RKO (cell line): ENCODE measurements at places on chromosomes 7 and 10.
A peak's percentile ranks its signal among the peaks of the same experiment; 100 is the strongest.

- no peak for DNase-seq
Measured at GRCh38 chr10:15347150-15347549, 23.9 kb downstream of the FAM171A1 start.

DNA sequence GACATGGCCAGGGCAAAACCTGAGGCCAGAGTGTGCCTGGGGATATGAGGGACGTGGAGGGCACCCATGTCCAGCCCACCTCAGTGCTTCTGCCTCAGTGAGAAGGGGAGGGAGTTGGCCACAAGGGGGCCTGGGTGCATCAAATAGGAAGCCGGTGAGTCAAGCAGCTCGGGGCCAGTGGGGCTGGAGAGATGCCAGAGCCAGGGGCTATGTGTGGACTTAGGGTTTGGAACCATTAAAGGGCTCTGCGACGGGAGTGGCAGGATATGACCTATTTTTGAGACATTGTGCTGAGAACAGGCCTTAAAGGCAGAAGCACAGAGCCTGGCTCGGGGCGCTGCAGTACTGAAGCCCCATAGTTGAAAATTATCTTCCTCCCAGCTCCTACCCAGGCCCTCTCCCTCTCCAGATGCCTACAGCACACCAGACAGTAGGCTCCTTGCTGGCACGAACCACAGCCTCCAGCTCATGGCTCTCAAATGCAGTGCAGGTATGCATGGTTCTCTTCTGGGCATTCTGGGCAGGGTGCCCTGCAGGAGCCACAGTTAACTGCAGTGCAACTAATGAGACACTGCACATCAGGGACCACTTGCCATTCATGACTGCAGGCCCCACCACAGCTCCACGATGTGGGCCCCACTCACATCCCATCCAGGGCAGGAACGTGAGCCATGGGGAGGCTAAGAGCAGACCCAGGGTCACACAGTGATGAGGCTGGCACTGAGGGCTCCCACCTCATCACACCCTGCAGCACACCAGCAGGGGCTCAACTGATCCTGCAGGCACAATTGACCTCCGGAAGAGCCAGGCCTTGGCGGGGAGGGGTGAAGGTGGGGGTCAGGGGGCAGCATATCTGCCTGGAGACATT, 7.2 kb upstream of the PGAM2 start:
- DNase-seq, result peak; percentile 85

- no peak for DNase-seq
Measured at GRCh38 chr10:32379950-32380551, 33.1 kb upstream of the EPC1 start.

GRCh38 chr10:59524348-59524747, 162.0 kb upstream of the FAM13C start:
- no peak for DNase-seq

GRCh38 chr10:107715565-107715964, 551.1 kb upstream of the SORCS1 start:
- no peak for DNase-seq
